ENCODE measurements at places on chromosomes 16 and 17.

DNA sequence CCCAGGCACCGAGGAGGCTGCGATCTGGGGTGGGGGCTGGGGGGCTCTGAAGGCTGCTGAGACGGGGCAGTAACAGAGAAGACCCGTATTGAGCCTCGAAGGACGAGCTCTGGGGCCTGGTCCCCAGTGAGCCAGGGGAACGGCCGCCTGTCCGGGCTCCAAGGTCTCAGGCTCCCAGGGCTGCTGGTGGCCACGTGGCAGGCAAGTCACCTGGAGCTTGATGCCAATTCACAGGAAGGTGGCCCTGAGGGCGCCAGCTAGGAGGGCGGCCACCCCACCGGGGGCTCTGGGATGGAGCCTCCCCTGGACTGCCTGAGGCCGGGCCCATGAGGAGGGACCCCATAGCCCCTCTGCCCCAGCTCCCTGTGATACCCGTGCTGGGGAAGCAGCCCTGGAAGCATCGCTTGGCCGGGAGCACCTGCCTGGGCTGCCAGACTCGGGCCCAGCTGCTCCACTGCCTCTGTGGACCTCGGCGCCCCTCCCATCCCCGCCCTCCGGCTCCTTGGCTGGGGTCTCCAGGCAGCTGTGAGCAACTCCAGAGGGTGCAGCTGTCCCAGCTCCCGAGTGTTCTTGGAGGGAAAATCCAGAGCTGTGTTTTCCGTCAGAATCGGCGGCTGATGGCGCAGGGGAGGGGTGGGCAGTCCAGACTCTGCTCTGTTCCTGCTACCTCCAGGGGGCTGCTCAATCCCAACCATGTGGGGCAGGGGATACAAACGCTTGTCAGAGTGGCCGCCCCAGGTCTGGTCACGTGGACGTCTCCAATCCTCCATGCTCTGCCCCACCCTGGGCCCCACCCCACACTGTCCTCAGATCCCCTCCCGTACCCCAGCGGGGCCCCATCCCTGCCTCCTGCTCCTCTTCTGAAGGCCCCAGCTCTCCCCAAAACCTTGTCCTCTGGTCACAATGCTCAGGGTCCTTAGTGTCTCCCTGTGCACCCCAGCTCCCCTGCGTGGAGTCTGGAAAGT, 67.2 kb upstream of the GNG13 start:
- no peak for DNase-seq

- no peak for DNase-seq
Measured at GRCh38 chr17:56717471-56717870, 116.2 kb downstream of the C17orf67 start.

GRCh38 chr16:65875381-65876055, 491.0 kb upstream of the CDH5 start:
- no peak for DNase-seq

DNA sequence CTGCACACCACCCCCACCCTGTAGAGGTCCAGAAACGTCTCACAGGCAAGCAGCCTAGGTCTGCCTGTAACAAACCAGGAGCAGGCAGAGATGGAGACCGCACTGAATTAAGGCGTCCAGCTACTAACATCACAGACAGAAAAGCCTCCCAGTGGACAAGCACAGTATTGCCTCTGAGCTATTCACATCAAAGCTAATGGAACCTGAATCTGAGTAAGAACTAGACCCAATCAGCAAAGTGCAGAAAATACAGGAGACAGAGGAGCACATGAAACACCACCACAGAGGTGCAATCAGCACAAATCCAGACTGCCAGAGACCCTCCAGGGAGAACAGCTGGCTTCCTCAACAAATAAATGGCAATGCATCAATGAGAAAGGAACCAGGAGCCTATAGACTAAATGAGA, 22.2 kb upstream of the PEMT start:
- DNase-seq: peak; percentile 87

GRCh38 chr16:48608871-48609651, 919 bp downstream of the N4BP1 start:
- no peak for DNase-seq

GRCh38 chr16:19851476-19851875, 33.2 kb downstream of the GPRC5B start:
- DNase-seq: no peak

DNA sequence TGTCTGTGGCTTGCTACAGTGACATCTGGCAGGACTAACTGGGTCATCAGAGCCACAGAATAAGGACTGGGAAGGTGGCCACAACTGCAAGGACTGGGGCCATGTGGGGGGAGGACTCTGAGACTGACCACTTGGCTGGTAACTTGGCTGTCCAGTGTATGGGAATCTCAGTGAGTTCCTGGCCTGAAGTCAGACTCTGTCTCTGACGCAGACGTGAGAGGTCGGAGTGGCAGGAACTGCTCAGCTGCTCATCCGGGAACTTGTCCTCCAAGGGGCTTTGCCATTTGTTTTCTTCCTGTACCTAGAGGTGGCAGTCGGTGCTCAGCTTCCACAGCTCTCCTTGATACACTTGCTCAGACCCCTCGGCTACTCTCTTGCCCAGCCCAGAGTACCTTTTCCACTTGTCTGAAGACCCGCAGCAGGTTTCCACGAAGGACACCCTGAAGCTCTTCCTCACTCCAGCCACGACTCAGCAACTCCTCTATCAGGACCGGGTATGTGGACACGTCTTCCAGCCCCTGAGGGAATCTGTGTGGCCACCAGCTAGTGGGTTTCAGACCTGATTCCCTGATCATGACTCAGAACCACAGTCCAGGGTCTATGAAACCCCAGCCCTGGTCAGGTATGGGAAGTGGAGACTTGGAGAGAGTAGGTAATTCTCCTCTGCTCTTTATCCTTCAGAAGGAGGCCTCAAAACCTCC, 7.3 kb upstream of the DPEP3 start:
- no peak for DNase-seq

GRCh38 chr16:10123141-10123540, 59.1 kb downstream of the GRIN2A start:
- no peak for DNase-seq

- no peak for DNase-seq
Measured at GRCh38 chr17:27404676-27405075, 51.6 kb upstream of the KSR1 start.

GRCh38 chr17:7281074-7281952, at the start of gene SLC2A4:
TSS of gene SLC2A4 (plus strand) at chr17:7281718. CDS start at chr17:7281935, 217 bp downstream.
- DNase-seq: peak; percentile 97

DNA sequence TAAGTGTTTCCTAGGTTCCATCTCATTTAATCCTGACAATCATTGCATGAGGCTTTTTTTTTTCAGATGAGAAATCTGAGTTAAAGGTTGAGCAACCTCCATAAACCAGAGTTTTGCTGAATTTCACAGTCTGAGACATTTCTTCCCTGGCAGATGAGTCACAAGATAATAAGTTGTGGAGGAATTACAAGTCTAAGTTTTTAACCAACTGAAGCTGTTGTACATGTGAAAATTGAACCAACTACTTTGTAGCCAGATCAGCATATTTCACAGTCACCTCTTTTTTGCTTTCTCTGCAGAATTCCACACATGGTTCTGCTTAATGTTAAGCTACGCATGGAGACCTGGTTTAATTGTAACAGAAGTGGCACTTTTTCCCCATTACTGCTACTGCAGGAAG, 765.6 kb downstream of the CDH11 start:
- DNase-seq: no peak

GRCh38 chr17:38454532-38454931, 26.3 kb downstream of the ARHGAP23 start:
- DNase-seq: no peak

- no peak for DNase-seq
Measured at GRCh38 chr17:58335061-58335731, 6.6 kb upstream of the TSPOAP1 start.

DNA sequence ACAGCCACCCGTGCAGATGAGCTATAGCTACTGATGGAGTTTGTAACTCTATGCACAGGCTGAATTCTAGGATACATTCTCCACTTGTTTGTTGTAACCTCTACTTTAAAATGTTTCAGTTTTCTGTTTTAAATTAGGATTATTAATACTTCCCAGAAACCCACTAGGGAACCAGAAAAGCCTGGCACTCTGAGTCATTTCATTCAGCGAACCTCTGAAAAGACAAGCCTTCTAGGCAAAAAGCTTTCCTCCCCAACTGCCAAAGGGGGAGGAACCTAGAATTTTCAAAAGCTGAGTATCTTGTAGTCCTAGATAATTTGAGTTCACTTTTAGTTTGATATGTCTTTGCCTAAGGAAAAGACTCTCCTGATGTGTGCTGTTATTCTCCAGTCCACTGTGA, 43.2 kb downstream of the GOSR1 start:
- no peak for DNase-seq

- DNase-seq: no peak
Measured at GRCh38 chr16:9395958-9396359, 304.5 kb downstream of the HAPSTR1 start.

- peak; percentile 68 for DNase-seq
Measured at GRCh38 chr17:1122533-1123392, 57.0 kb downstream of the ABR start.

DNA sequence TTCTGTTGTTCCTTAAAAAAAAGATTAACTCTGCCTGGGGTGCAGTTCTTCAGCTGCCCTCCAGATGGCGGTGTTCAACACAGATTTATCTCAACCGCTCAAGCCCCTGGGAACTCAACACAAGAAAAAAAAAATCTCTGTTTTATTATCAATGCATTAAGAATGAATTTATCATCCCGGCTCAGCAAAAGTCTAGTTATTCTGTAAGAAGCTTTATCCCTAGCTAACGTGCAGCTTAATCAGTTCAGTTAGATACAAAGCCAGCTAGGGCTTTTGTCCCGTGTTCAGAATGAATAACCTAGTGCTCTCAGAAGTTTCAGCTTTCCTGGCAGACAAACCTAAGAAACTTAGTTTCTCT, 475.9 kb upstream of the CCL2 start:
- DNase-seq: peak; percentile 77

DNA sequence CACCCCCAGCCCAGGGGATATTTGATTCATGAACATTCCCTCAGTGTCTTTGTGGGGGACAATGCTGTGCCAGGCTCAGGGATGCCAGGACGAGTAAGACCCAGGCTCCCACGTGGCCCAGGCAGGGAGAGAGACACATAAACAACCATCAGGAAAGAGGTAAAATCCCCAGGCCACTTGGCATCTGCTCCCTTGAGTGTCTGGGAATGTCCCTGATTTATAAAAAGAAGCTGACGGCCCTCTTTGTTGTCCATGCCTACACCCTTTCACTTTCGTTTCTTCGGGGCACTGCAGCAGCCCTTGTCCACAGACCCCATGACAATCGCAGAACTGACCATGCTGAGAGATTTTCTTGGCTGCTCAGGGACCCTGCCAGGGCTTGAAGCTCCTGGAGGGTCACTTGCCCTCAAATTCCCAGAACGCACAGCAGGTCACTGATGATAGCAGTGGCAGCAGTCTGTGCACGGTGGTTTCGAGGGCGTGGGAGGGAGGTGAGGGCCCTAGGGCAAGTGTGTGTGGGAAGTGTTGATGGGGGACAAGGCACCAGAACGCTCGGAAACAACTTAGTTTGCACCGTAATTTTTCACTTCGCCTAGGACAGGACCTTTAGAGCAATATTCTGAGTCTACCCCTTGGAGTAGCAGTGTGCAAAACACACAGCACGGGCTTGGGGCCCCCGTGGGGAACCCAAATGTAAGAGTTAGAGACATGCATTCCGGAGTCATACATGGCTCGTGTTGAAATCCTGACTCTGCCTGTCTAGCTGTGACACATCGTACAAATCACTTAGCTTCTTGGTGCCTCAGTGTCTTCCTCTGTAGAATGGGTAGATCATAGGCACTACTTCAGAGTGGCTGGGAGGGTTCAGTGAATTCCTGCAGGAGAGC, 4.7 kb downstream of the NOD2 start:
- DNase-seq: peak; percentile 13

- DNase-seq: no peak
Measured at GRCh38 chr17:12734926-12735325, 54.4 kb upstream of the ARHGAP44 start.

DNA sequence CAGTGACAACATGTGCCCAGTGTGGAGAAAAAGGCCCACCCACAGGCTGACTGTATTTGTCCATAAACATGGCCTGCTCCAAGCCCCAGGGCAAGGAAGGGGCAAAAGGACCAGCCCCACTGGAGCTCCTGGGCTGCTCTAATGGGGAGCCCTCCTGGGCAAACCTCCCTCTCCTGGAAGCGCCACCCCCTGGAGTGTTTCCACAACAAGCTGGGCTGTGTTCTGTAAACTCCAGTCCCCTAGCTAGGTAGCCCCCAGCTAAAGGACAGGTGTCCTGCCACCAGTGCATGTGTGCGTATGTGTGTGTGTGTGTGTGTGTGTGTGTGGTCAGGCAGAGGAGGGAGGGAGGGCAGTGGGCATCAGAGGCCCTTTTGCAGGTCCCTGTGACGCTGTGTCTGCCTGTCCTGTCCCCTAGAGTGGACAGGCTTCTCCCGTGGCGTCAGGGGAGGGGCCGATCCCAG, 11.3 kb upstream of the STAC2 start:
- DNase-seq: no peak

DNA sequence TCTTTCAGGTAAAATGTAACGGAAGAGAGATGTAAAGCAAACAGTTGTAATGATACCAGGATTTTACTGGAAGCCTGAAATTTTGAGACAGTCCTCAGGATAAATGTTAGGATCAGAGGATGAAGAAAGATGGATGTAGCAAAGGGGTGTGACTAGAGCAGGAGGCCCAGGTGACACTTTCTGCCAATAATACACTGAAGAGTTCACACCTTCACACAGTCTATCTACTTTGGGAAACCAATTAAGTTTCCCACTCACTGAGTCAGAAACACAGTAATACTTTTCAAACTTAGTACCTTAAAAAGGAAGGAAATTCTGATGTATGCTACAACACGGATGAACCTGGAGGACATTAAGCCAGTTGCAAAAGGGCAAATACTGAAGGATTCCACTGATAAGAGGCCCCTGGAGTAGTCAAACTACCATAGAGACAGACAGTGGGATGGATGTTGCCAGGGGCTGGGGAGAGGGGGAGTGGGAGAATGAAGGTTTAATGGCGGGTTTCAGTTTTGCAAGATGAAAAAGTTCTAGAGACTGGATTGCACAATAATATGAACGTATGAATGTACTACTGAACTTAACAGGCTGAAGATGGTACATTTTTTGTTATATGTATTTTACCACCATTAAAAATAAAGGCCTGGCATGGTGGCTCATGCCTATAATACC, 62.3 kb downstream of the CYTH1 start:
- DNase-seq: no peak

- no peak for DNase-seq
Measured at GRCh38 chr17:62621223-62621622, 6.2 kb upstream of the MRC2 start.

DNA sequence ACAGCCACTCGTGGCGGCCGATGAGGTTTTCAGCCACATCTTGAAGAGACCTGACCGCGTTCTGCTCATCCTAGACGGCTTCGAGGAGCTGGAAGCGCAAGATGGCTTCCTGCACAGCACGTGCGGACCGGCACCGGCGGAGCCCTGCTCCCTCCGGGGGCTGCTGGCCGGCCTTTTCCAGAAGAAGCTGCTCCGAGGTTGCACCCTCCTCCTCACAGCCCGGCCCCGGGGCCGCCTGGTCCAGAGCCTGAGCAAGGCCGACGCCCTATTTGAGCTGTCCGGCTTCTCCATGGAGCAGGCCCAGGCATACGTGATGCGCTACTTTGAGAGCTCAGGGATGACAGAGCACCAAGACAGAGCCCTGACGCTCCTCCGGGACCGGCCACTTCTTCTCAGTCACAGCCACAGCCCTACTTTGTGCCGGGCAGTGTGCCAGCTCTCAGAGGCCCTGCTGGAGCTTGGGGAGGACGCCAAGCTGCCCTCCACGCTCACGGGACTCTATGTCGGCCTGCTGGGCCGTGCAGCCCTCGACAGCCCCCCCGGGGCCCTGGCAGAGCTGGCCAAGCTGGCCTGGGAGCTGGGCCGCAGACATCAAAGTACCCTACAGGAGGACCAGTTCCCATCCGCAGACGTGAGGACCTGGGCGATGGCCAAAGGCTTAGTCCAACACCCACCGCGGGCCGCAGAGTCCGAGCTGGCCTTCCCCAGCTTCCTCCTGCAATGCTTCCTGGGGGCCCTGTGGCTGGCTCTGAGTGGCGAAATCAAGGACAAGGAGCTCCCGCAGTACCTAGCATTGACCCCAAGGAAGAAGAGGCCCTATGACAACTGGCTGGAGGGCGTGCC, 30.1 kb downstream of the CIITA start:
- DNase-seq: no peak
